ENCODE measurements at places on chromosomes 7 and 10.

DNA sequence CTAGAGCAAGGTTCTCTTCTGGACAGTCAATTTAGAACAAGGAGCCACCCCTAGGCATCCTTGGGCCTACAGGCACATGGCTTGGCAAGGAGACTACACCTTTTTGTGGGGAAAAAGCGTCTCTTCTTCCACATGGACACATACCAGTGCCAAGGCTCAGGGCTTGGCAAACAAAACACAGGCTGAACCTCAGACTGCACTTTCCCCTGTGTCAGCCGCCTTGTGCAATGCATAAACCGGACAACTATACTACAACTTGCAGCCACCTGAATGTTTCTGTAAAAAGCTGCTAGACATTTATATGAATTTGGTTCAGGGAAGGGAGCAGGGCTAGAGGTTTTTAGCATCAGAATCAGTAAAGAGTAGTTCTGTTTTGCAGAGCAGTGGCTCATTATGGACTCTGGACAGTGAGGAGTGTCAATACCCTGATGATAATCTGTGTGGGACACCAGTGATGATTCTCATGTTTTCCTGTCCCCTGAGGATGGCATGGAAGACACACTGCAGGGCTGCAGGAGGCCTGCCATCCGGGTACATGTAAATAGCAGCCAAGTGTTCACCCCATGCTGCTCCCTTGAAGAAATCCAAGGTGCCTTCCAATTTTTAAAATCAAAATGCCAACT is 118.9 kb downstream of the GATA3 start:
- no peak for DNase-seq

DNA sequence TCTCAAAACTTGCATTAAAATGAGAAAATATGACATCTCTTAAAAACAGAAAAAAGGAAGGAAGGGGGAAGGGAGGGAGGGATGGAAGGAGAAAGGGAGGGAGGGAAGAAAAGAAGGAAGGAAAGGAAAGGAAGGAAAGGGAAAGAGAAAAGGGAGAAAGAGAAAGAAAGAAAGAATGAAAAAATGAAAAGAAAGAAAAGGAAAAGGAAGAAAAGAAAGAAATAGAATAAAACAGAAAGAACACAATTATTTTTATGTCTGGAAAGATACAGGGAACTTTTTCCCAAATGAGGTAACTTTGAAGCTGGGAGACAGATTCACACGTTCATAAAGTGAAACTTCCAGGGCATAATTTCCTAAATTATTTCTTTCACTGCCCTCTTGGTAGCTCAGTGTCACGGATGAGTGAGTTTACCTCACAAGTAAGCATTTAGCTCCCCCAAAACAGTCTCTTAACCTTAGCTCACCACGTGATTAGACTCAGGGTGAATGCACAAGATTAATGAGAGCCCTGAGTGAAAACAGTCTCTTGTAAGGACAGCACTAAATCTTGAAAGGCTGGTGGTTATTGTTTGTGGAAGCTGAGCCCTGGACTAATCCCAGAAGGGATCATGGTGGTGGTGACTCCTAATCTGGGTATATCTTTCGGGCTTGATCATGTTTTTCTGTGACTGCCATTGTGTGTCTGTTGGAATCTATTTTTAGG is 74.1 kb upstream of the HDAC9 start:
- DNase-seq: peak; percentile 36

DNA sequence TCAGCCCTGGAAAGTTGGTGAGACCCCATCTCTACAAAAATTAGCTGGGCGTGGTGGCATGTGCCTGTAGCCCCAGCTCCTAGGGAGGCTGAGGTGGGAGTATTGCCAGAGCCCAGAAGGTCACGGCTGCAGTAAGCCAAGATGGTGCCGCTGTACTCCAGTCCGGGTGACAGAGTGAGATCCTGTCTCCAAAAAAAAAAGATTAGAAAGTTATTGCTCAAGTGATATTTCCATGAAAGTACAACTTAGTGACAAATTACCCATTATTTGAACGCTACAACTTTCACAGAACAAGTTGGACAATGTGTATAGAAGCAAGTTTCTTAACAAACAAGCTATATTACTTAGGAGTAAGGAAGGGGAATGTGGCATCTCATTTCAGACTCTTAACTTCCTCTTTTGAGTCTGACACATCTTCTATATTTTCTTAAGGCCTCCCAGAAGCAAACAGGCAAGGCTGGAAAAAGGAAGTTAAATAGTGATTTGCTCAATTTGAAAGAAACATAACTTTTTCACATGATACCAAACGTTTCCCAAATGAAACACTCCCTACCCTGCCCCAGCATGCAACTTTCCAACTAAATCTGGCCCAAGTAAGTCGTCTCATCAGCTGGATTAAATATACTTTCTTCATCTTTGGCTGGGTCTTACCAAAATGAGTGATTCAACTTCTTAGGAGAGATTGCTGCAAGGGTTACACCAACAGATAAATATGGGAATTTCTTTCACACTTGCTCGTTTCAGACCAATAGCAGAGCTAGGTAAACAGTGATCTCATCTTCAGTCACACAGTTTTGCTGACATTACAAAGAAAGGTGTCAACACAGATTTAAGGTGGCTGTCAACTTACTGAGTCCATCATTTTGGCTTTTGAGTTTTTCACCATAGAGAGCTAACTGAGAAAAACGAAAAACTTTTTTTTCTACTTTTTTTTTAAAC is 66.3 kb upstream of the KLF6 start:
- DNase-seq: no peak

GRCh38 chr10:88608780-88609179 is 22.2 kb downstream of the LIPJ start:
- no peak for DNase-seq

DNA sequence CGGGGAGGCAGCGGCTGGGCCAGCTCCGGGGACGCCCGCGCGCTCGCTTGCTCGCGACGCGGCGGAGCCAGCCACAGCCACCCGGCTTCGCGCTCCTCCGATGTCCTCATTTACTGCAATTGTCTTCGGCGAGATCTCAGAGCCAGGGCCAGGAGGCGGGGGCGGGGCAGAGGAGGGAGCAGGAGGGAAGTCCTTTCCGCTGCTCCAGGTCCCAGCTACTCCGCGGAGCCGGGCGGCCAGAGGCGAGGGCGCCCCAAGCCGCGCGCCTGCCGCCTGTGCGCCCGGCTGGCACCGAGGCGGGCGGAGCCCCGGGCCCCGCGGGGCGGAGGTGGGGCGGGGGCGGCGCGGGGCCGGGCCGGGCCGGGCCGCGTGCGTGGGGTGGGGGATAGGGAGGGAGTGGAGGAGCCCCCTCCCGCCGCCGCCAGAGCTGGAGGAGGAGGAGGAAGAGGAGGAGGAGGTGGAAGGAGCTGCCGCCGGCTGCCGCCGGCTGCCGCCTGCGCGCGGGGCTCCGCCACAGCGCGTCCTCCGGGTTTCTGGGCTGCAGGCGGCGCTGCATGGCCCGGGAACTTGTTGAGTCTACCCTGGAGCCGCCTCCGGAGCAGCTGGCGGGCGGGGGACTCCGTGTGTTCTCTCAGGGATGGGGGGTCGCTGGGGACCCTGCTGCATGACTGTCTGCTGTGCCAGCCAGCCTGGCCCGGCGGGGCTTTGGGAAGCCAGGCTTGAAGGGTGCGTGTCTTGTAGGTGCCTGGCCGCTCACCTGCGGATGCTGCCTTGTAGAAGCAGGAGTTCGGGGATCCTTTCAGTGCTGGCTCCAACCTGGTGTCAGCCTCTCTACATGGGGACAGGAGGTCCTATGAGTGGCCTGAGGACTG is at the start of gene INSYN2A:
Gene INSYN2A, minus strand, starts transcription at position 310 of the 872 bp plus-strand sequence. CDS start 20,196 bp downstream, outside the sequence.
- no peak for DNase-seq

DNA sequence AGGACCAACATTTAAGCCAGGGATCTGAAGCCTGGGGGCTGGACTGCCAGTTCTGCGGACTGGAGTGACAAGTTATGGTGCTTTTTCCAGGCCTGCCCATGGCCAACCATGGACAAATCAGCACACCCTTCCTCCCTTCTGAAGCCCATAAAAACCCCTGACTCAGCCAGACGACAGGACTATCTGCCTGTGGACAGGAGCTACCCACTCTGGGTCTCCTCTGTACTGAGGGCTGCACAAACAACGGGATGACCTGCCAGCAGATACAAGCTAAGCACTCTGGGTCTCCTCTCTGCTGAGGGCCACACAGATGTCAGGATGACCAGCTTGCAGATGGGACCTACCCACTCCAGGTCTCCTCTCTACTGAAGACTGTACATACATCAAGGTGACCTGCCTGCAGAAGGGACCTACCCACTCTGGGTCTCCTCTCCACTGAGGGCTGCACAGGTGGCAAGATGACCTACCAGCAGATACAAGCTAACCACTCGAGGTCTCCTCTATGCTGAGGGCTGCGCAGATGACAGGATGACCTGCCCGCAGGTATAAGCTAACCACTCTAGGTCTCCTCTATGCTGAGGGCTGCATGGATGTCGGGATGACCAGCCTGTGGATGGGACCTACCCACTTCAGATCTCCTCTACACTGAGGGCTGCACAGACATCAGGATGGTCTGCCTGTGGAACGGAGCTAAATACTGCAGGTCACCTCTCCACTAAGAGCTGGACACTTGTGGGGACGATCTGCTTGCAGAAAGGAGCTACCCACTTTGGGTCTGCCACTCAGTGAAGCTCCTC is 110.1 kb upstream of the GPR22 start:
- DNase-seq: no peak

- DNase-seq: no peak
These were observed 55.4 kb downstream of the ZRANB1 start for GRCh38 chr10:124997306-124997705.

DNA sequence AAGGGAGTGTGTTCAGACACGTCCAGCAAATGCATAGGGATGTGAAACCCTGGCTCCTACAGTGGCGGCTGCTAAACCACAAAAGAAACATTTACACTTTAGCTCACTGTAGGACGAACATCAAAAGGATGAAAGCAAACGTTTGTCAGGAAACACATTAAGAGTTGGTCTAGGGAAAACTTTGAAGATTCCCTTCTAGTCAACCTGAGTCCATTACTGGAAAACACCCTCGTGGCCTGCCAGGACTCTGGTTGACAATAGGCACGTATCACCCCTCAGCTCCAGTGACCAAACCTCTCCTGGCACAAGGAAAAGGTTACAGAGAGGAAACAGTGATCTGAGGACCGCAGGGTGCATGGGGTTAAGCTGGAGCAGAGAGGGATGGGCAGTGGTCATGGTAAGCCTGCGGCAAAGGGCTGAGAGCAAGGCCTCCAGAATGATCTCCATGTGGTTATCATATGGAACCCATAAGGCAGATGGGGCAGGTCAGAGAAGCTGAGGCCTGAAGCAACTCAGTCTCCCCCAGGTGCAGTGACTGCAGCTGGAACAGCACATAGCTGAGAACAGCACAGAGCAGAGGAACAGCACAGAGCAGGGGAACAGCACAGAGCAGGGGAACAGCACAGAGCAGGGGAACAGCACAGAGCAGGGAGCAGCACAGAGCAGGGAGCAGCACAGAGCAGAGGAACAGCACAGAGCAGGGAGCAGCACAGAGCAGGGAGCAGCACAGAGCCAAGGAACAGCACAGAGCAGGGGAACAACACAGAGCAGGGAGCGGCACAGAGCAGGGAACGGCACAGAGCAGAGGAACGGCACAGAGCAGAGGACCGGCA is 49.9 kb downstream of the CHST15 start:
- no peak for DNase-seq

DNA sequence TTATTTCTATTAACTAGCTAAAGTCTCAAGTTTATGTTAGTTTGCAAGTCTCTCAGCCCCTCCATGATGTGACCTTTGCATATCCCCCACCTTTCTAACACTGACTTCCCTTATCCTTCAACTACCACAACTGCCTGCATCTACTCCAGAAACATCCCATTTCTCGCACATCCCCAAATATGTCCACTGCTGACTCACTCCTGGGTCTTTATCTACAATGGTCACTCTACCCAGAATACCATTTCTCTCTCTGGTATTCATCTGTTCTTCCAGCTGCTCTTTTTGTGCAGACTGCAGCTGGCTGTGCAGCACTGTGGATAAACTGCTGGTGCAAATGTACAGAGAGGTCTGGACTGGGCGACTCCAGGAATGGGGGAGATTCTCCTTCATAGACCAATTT is 32.7 kb upstream of the PRSS1 start:
- DNase-seq: no peak

DNA sequence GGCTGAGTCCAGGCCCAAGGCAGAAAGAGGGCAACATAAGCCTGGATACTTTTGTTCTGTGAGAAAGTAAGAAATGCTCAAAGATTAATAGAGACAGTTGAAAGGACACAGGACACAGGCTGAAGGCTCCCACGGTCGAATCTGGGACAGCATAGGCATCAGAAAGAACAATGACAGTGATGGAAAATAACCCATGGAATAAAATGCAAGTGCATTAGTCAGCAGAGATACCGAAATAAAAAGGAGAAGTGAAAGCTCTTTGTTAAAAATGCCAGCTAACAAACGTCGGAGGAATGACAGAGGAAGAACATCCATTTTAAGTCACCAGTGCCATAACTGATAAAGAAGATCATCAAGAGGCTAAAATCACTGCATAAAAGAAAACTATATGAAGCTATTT is 19.6 kb upstream of the AGAP5 start:
- DNase-seq: no peak

GRCh38 chr7:151426904-151427704 is 12.8 kb downstream of the CRYGN start:
- no peak for DNase-seq

DNA sequence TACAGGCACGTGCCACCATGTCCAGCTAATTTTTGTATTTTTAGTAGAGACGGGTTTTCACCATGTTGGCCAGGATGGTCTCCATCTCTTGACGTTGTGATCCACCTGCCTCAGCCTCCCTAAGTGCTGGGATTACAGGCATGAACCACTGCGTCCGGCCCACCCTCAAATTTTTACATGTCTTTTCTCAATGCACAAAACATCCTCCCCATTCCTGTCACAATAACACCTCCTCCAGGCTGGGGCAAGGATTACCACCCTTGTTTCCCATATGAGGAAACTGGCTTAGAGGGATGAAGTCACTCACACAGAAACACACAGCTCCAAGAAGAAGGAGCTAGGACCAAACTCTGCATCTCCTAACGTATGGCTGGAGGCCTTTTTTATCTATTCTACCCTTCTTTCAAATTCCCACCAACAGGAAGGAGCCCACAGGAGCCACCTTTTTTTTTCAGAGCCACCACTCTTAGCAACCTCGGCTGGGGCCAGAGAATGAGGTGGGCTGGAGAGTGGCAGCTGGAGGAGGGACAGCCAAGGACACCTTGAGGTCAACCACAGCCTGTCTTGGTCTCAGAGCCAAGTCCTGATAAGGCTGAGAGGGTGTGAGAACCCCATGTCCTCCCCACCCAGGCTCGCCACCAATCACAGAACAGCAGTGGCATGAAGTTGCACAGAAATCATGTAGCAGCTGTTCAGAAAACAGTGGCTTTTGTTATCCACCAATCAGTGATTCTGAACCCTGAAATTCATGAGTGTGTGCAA is 113.1 kb upstream of the PDLIM1 start:
- no peak for DNase-seq

- DNase-seq: no peak
These were observed 23.3 kb upstream of the SLC26A5 start for GRCh38 chr7:103469095-103469948.

All from NCI-H187 (cell line).